ENCODE measurements at places on chromosomes 11 and 22.

- DNase-seq, result no peak
Observed at GRCh38 chr11:95792700-95793099, 2.4 kb downstream of the CEP57 start.

GRCh38 chr11:70495351-70496310, 97.3 kb downstream of the CTTN start:
- DNase-seq, result no peak

- peak; percentile 37 for DNase-seq
Observed at GRCh38 chr22:17086788-17087497, 2.1 kb downstream of the IL17RA start.

DNA sequence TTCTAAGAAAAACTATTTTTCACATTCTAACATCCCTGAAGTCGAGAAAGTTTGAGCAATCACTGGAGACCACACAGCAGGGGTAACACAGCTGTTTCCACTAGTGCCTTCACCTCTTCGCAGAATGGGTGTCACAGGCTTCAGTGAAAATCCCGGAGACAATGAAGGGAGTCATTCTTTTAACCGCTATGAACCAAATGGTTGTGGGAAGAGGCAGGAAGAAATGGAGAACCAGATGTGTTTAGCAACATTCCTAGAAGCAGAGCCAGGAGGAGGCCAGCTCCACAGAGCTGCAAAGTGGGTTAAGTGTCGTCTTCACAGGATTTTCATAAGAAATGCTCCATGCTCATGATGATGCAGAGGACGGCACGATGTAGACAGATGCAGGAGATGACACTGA, 221.1 kb downstream of the LARGE1 start:
- no peak for DNase-seq

GRCh38 chr22:27685515-27685914, 116.0 kb downstream of the MN1 start:
- no peak for DNase-seq

- no peak for DNase-seq
Observed at GRCh38 chr11:44997566-44997965, 46.9 kb upstream of the TP53I11 start.

- DNase-seq, result peak; percentile 66
Observed at GRCh38 chr11:4539603-4540219, 5.3 kb upstream of the OR52M1 start.

GRCh38 chr11:17132654-17133053, 55.2 kb upstream of the RPS13 start:
- no peak for DNase-seq

Measured in activated T-cell treated with anti-CD3 and anti-CD28 coated beads, Interleukin-2, amount 50 U/mL, for 24 hours (primary cell).